ENCODE measurements at places on chromosomes 11 and 22. TPM values are rescaled to one million over a fixed set of nuclear protein-coding genes. Genes with fewer than 3 reads are reported as not detected.

DNA sequence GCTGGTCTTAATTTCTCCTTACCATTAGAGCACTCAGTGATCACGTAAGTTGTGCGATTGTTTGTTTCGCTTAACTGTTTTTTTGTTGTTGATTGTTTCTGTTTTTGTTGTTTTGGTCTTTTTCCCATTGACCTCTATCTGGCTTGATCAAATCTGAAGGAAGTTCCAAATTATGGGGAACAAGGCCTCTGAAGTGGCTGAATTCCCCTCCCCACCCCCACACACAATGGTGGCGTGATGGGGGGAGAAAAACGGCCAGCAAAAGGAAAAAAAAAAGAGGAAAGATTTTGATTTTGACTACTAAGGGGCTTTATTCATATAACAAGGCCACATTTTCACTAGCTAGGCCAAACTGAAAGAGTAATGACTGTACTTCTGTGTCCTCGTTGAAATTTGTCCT is 53.6 kb downstream of the OSBPL5 start:
- no peaks in the 10 kb centered on the region for H3K36me3 ChIP-seq
- no peak overlapping the region for H3K27ac ChIP-seq
- H3K27me3 ChIP-seq = no peaks in the 10 kb centered on the region
- no peak overlapping the region for H3K4me3 ChIP-seq
- H3K4me1 ChIP-seq = no peaks in the 10 kb centered on the region

DNA sequence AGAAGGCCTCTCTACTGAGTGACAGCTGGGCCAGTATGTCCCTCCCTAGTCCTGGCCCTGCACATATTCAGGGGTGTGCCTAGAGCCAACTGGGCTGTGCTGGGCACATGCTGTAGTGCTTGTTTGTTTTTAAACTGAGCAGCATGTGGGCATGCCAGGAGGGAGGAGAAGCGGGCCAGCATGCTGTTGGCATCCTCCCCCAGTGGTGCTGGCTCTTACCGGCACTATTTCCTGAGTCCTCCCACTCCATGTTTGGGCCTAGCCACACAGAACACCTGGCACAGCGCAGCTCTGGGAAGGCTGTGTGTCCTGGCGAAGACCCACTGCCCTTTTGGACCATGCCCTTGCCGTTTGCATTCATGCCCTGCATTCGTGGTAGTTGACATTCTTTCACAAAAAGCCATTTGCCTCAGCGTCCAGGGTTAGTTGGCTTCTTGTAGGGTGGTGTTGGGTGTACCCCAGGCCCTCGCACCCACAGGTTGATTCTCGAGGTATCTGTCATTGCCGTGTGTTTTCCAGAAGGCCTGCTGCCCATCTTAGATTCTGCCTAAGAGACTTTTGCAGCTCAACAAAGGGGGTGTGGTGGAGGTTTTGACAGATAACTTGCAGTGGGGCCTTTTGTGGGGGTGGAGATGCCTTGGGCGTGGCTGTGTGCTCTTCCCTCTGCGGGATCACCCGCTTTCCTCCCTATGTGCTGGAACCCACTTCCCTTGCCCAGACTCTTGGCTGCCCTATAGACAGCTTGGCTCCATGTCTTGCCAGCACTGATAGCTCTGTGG is 13.6 kb downstream of the DGCR8 start:
- H3K27ac ChIP-seq = no peak overlapping the region
- DNase-seq = no peak
- no peaks in the 10 kb centered on the region for H3K27me3 ChIP-seq
- H3K4me1 ChIP-seq = no peaks in the 10 kb centered on the region
- H3K36me3 ChIP-seq = no peaks in the 10 kb centered on the region

TMPRSS13 gene
- not detected for total RNA-seq

- no peaks in the 10 kb centered on the region for H3K36me3 ChIP-seq
- H3K4me3 ChIP-seq = no peak overlapping the region
- DNase-seq = no peak
- no peak overlapping the region for H3K27ac ChIP-seq
- no peaks in the 10 kb centered on the region for H3K4me1 ChIP-seq
Observed at GRCh38 chr11:11025087-11025486, 167.2 kb upstream of the ZBED5 start.

- H3K36me3 ChIP-seq = no peaks in the 10 kb centered on the region
- no peaks in the 10 kb centered on the region for H3K27me3 ChIP-seq
- no peak overlapping the region for H3K4me3 ChIP-seq
- H3K27ac ChIP-seq = no peak overlapping the region
Observed at GRCh38 chr11:19107125-19107524, 9.8 kb upstream of the ZDHHC13 start.
